ENCODE measurements at places on chromosomes 7 and 10. TPM values are rescaled to one million over a fixed set of nuclear protein-coding genes. Genes with fewer than 3 reads are reported as not detected.

GRCh38 chr10:9012312-9012711, 957.8 kb downstream of the GATA3 start:
- DNase-seq: no peak

GRCh38 chr10:11156480-11156879, 138.8 kb downstream of the CELF2 start:
- DNase-seq: no peak

- no peak for DNase-seq
Measured at GRCh38 chr7:142642316-142642715, 107.0 kb upstream of the PRSS1 start.

- no peak for DNase-seq
Measured at GRCh38 chr10:6574664-6575176, 5.4 kb downstream of the PRKCQ start.

DNA sequence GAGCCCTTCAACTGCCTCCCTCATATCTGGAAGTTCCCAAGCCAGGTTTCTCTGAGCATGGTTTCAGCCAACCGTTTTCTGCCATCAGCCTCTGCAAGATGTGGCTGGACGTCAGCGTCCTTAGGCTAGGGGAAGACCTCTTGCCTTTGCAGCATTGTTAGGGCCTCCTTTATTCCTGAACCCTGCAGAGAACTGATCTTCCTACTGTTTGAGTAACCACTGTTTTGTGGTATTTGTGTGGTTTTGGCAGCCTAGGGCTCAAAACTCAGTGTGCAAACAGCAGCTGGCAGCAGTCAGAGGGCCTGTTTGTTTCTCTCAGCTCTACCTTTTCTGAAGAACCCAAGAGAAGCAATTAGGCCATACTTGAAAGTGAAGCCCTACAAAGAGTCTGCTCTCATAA, 83.4 kb upstream of the SEMA3E start:
- no peak for DNase-seq

GRCh38 chr10:11489591-11489990, 121.9 kb downstream of the USP6NL start:
- DNase-seq: no peak

DNA sequence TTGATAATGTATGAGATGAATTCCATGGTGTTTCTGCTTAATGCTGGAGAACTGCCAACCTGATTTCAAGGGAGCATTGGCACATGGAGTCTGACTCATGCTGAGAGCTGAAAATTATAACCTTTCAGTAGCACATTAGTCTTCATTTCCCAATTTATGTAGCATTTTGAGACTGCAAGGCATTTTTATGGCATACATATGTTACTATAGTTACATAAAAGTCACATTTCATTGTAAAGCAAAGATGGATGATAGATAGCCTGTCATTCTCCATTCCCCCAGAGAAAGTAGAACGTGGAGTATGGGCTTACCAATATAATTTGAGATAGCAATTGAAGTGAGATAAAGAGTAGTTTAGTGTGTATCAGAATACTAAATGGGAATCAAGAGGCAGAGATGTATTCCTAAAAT, 103.1 kb downstream of the SLC16A9 start:
- no peak for DNase-seq

GRCh38 chr10:5971886-5972285, 5.5 kb downstream of the IL15RA start:
- DNase-seq: peak; percentile 15

DNA sequence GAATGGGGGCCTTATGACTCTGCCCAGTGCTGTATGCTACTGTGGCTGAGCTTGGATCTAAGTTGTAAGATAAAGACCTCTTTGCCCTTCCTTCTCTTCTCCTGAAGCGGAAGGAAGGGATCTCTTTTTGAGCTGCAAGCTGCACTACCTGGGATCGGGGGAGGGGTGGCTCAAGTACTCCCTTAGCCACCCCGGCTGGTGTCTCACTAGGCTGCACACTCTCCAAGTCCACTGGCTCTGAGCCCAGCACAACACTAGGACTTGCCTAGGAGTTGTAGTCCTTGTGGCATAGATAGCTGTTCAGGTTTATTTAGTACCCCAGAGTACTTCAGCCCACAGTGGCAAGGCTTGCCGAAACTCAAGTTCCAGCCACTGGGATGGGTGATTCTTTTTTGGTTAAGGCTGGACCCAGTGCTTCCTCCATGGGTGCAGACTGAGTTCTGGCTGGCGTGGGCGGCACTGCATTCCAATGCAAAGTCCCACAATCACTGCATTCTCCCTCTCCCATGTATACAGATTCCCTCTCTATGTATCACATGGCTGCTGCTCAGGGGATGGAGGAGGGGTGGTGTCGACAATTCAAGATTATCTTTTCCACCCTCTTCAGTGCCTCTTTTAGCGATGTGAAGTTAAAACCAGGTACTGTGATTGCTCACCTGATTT, 76.2 kb upstream of the SLC25A13 start:
- DNase-seq: no peak

DNA sequence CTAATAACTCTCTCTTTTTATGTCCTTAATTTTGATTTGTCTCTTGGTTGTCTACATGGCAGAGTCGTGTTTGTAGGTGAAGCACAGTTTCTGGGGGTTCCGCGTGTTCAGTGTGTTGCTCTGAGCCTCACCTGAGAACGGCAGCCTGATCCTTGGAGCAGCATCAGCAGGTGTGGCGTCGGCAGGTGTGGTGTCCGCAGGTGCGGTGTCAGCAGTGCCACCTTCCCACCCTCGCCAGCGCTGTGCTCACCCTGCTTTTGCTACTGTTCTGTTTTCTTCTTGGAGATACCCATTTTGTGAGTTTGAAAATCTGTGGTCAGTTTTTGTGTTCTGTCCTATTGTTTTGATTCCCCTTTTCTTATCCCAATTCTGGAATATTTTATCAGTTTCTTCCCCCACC, 406.6 kb downstream of the GLRX3 start:
- DNase-seq: no peak

TMEM196 gene
- total RNA-seq: not detected

LEP gene
- total RNA-seq: 498 TPM

ZYX gene
- total RNA-seq: 60.4 TPM

MCM10 gene
- 0.15 TPM for total RNA-seq

AKR1C8 gene
- not detected for total RNA-seq

EFCAB10 gene
- not detected for total RNA-seq

All from breast epithelium (tissue), 4 donors.